Adrenal gland (tissue), 19 donors: ENCODE measurements at places on chromosomes 1 and 21. TPM values are rescaled to one million over a fixed set of nuclear protein-coding genes. Genes with fewer than 3 reads are reported as not detected.

The MATN1 gene
- 0.28 TPM for total RNA-seq

The CSF3R gene
- 14.4 TPM for total RNA-seq

The ACTL8 gene
- total RNA-seq: not detected

The SPRR5 gene
- total RNA-seq: not detected

DNA sequence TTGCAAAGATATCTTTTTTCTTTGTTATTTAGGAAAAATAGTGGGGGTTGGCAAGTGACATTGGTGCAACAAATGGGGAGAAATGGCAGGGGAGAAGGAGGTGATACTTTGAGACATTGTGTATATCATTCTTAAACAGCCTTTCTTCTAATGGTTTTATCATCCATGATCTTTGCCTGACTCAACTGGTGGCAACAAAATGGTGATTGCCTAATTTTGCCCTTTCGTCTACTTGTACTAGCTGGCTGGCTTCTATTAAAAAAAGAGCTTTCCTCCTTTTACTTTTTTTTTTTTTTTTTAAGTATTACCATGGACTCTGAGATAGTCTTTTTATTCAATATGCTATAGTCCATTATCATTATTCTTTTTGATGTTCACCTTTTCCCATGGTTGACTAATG is 27.7 kb downstream of the DESI2 start:
- DNase-seq: no peak

DNA sequence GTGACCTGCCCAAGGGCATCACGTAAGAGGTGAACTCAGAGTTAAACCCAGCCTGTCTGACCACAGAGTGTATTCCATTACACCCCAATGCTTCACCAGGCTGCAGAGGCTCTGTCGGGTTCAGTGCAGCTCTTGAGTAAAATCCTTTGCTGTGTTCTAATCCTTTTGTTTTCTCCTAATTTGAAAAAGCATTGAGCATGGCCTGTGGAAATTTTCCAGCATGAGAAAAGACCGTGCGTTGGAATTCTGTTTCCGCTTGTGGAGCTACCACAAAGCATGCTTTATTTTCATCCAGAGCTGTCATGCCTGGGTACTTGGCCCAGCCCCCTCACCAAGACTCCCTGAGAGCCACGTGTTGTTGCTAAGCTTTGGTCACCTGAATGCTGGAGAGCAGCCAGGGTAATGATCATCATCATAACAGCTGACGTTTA is 317.6 kb downstream of the PRDM2 start:
- DNase-seq: no peak

DNA sequence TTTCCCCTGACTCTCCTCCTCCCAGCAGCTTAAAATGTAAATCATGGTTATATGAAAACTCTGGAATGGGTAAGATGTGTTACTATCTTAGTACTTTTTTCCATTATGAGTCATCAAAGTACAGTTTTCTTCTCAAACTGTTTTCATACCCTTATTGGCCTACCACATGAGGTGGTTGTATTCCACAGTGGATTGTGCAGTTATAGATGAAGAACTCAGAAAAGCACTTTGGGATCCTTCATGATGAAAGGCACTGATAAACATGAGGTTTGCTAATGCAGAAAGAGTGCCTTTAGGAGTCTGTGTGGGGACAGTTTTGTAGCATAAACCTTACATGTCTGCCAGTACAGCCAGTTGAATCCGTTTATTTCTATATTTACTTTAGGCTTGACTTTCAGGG is 32.0 kb upstream of the MYOCOS start:
- no peak for DNase-seq

DNA sequence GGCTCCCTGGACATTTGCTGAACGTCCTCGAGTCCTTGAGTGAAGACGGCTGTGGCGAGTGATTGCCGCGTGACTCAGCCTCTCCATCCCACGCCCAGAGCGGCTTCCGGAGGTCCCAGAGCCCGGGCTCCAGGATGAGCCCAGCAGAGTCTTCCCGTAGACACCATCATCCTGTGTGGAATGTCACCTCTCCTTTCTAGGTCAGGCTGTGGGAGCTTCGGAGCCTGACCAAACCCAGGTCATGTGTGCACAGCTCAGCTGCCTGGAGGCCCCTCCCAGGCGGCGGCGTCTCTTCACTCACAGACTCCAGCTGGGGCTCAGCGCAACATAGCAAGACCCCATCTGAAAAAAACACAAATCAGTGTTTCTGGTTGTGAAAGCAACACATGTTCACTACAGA is 38.2 kb downstream of the PRKCZ start:
- DNase-seq: peak; percentile 57

GRCh38 chr1:178886551-178886950 is 15.7 kb upstream of the ANGPTL1 start:
- no peak for DNase-seq

DNA sequence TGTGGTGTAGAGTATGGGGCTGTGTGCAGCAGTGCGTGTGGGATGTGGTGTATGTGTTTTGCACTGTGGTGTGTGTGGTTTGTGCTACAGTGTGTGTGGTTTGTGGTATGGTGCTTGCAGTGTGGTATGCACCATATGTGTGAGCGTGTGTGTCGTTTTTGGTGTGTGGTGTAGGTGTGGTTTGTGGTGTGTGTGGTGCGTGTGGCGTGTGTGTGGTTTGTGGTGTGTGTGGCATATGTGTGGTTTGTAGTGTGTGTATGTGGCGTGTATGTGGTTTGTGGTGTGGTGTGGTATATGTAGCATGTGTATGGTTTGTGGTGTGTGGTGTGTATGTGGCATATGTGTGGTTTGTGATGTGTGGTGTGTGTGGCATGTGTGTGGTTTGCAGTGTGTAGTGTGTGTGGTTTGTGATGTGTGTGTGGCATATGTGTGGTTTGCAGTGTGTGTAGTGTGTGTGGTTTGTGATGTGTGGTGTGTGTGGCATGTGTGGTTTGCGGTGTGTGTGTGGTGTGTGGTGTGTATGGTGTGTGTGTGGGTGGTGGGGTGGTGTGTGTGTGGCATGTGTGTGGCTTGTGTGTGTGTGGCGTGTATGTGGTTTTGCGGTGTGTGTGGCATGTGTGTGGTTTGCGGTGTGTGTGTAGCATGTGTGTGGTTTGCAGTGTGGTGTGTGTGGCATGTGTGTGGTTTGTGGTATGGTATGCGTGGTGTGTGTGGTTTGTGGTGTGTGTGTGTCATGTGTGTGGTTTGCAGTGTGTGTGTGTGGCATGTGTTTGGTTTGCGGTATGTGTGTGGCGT is 53.5 kb upstream of the TRAPPC10 start:
- no peak for DNase-seq

DNA sequence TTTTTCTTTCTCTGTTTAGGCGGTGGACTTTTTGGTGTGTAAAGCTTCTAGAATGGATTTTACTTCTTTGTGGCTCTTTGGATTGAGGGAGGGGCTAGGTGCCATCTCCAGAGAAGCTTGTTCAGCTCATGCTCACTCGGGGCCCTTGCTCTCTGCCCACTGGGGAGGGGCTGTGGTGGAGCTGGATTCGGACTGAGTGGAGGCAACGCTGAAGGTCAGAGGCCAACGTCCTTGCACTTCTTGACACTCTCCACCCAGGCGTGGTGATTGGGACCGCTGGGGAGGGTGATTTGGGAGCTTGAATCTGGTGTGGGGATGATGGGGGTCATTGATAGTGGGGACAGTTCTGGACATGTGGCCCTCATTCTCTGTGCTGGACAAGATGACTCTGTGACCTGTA is 52.6 kb downstream of the ADARB1 start:
- DNase-seq: no peak

DNA sequence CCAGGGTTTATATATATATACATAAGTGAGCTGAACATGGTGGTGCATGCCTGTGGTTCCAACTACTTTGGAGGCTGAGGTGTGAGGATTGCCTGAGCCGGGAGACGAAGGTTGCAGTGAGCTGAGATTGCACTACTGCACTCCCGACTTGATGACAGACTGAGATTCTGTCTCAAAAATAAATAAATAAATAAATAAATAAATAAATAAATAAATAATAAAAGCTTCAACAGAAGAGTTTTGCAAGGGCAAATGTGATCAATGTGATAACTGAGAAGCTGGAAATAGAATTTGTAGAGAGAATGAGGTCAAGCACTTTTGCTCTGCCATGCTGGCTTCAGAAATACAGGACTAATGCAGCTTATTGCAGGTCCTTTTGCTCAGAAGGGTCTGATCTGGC is 855.8 kb upstream of the PRMT6 start:
- DNase-seq: no peak

DNA sequence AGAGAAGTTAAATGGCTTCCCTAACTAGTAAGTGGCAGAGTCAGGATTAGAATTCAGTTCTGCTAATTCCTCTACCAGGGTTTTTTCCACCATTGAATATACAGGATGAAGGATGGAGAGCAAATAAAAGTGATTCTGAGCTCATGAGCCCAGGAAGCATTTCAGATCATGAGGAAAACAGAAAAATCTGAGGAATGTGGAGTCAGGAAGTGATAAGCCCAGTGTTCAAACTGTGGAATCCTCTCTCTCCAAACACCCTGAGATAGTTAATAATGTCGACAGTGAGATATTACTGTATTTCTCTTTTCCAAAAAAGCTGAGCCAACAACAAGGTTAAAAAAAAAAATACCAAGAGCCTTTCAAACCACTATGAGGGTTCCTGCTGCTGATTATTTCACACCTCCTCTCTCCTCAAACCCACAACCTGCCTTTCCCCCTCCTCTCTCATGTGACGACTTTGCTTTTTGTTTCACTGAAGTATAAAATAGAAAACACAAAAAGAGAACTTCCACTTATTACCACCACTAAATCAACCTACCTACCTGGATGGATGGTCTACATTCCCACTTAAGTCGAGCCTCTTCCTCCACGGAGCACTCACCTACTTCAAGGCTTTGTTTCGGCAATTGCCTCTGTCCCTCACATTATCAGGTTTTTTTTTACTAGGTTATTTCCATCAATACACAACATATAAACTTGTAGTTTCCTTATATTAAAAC is 8.9 kb downstream of the SLAMF1 start:
- no peak for DNase-seq

DNA sequence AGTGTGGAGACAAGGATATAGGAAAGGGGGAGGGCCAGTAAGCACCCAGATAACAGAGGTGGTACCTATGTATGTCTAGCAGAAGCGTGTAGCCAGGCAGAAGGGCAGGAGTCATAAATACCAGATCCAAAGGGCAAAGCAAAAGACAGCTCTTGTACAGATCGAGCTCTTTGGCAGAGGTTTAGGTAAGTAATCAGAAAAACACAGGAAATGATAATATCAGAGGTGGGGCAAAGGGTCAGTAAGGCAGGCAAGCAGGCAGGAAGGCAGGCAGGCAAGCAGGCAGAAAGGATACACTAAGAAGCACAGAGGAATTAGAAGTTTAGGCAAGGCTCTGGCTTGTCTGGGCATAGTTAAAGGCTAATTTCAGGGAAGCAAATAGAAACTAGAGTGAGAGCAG is 22.7 kb upstream of the SLFNL1 start:
- DNase-seq: no peak

DNA sequence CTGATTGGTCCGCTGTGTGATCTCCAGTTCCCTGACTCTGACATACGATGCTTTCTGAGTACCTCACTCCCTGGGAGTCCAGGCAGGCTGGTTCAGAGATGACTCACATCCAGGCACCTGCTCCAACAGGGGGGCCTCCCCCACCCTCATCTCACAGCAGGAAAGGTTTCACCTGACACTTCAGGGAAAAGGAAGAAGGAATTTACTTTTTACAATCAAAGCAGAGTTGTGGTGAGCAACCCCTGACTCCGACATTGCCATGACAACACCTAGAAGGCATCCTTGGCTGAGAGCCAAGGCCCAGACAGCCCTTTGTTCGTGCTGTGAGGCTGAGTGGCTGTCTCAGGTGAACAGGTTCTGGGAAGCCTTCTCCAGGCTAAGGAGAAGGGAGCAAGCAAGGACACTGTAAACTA is 164.6 kb upstream of the GJB5 start:
- no peak for DNase-seq

DNA sequence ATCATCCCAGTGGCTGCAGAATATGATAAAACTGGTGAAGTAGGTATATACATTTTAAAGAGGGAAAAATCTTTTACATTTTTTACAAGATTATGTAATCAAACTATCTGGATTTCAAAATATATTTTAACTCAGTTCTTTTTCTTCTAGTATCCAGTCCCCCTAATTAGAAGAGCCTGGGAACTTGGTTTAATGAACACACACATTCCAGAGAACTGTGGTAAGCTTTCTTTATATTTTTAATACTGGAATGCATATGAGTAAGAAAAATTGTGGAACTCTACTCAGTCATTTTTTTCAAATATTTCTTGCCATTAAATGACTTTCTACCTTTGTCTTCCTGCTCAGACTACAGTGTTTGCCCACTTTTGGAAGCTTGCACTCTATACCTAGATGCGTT is 8.2 kb downstream of the ACADM start:
- DNase-seq: no peak

- no peak for DNase-seq
Measured at GRCh38 chr1:106502659-106503058, 553.8 kb upstream of the PRMT6 start.

GRCh38 chr1:225830841-225831240 is 20.9 kb downstream of the EPHX1 start:
- DNase-seq: peak; percentile 10

GRCh38 chr1:166716620-166717019 is 122.7 kb upstream of the POGK start:
- no peak for DNase-seq

GRCh38 chr1:91622616-91623015 is 122.0 kb downstream of the CDC7 start:
- peak; percentile 88 for DNase-seq

DNA sequence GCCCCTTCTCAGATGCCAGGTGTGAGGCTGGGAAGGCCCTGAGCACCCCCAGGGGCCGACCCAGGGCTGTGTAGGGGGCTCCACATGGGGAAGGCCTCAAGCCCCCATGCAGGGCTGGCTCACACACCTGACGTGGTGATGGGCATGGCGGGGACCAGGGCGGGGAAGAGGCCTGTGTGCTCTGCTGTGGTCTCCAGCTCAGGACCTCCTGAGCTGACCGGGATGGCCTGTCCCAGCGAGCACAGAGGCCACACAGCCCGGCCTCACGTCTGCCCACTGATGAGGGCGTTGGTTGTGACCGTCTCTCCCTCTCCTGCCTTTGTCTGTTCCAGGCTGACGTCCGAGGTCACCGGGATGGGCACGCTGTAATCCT is 40.2 kb upstream of the COL6A1 start:
- DNase-seq: no peak

GRCh38 chr1:206506405-206507283 is 687 bp upstream of the RASSF5 start:
- no peak for DNase-seq

DNA sequence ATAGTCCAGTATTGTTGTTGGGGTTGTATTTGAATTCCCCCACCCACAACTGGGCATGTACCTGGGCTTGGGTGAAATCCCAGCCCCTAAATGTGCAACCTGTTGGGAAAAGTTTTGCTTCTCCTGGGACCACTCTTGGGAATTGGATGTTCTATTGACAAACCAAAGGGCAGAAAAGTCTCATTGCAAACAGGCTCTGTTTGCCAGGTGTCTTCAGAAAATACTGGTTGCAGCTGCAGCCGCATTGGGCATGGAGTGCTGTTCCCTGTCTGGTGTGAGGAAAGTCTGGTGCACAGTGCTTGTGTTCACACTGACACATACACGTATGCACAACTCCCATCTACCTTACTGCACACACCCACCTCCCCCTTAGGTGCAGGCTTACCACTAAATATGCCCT is 12.1 kb downstream of the PTPRU start:
- DNase-seq: no peak
